Activated CD8-positive, alpha-beta T cell treated with anti-CD3 and anti-CD28 coated beads, Interleukin-2, amount 10 ng/mL, durations not matched to agents 7 days and 5 days (primary cell): ENCODE measurements at places on chromosomes 2 and 18. TPM values are rescaled to one million over a fixed set of nuclear protein-coding genes. Genes with fewer than 3 reads are reported as not detected.

- peaks cover 13% of the 10 kb centered on the region for H3K4me1 ChIP-seq
- peaks cover 18% of the 10 kb centered on the region for H3K36me3 ChIP-seq
- no peak overlapping the region for H3K4me3 ChIP-seq
- no peak for DNase-seq
- peaks cover 7% of the 10 kb centered on the region for H3K27me3 ChIP-seq
- H3K27ac ChIP-seq = no peak overlapping the region
Measured at GRCh38 chr2:96180521-96180920, 28.1 kb downstream of the STARD7 start.

DNA sequence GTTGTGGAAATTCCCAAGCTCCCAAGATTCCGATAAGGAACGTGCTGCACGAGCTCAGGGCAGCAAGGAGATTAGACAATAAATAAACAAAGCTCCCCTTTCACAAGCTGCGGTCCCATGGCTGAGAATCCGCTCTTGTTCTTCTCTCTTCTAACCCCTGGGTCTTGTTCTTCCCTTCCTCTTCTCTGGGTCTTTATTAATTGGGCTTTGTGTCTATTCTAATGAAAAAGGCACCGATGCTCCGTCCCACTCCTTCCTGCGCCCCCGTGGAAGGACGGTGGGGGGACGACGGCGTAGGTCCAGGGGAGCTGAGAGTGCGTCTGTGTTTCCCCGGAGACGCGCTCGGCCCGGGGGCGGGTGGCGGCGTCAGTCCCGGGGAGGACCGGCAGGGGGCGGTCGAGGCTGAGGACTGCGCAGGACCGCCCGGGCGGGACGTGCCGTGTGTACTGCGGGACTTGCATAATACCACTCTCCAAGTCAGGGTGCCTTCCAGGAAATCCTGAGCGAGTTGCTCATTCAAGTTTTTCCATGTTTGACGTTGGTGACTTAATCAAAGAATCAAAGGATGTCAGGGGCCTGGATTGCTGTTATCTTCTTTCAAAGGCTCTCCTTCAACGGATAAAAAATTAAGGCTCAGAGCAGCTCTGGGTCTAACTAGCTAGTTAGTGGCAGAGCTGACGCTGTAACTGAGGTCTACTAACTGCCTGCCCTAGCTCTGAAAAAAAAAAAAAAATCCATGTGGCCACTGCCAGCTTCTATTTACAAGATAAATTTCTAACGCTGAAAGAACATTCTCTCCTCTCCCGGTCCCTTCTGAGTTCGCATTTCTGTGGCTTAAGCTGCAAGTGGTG, 321.4 kb downstream of the TGIF1 start:
- H3K27ac ChIP-seq = no peak overlapping the region
- peaks cover 11% of the 10 kb centered on the region for H3K4me1 ChIP-seq
- H3K36me3 ChIP-seq = no peaks in the 10 kb centered on the region
- peak overlapping the region; percentile 28 for H3K4me3 ChIP-seq

GRCh38 chr2:172084395-172084644, 987 bp upstream of the DLX1 start:
- no peak overlapping the region for H3K27ac ChIP-seq
- peaks cover 68% of the 10 kb centered on the region for H3K4me1 ChIP-seq
- H3K27me3 ChIP-seq = peaks cover 94% of the 10 kb centered on the region
- no peak for DNase-seq
- peaks cover 19% of the 10 kb centered on the region for H3K36me3 ChIP-seq

GRCh38 chr2:85152895-85153294, 19.7 kb downstream of the TCF7L1 start:
- DNase-seq = no peak
- no peak overlapping the region for H3K4me3 ChIP-seq
- no peak overlapping the region for H3K27ac ChIP-seq
- peaks cover 16% of the 10 kb centered on the region for H3K27me3 ChIP-seq
- no peaks in the 10 kb centered on the region for H3K36me3 ChIP-seq

DNA sequence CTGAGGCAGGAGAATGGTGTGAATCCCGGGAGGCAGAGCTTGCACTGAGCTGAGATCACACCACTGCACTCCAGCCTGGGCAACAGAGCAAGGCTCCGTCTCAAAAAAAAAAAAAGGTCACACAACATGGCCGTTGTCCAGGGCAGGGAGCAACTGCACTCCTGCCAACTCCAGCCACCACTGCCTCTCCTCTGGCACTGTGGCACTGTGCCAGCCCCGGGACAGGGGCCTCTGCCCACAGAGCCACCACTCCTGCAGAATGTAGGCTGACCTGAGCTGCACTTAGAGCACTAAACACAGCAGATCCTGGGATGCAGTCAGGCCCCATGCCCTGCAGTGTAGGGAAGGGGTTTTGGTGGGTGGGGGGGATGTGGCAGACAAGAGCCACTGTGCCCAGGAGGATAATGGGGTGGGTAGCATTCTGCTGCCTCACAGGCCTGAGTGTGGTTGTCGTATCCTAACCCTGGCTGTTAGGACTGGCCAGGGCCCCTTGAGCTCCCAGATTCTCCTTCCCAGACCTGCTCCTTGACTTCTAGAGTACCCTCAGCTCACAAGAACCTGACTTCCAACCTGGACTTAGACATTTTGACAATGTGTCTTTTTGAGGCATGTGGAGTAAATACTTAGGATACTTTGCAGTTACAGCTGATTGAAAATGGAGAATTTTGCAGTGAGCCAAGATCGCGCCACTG, 69.4 kb upstream of the SH3RF3 start:
- H3K27ac ChIP-seq = no peak overlapping the region
- DNase-seq = no peak
- H3K4me3 ChIP-seq = no peak overlapping the region
- no peaks in the 10 kb centered on the region for H3K27me3 ChIP-seq

Gene BUB1
- total RNA-seq = 140 TPM
